ENCODE measurements at places on chromosomes 7 and 10.
A peak's percentile ranks its signal among the peaks of the same experiment; 100 is the strongest.

DNA sequence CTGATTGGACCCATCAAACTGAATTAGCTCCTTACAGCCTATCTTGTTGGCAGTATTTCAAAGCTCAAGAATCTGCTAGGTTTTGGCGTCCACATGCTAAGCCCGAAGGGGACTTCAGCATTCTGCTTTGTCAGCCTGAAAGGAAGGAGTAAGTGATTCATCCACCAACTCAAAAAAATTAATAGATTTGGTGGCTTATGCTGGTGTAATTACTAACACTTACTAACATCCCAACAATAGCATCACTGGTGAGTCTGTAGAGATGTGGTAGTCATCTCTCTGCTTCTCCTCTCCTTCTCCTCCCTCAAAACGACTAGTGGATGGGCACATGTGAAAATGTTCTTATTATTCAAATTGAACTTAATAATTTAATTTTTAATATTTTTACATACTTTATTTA, 53.8 kb upstream of the EGR2 start:
- DNase-seq: no peak

DNA sequence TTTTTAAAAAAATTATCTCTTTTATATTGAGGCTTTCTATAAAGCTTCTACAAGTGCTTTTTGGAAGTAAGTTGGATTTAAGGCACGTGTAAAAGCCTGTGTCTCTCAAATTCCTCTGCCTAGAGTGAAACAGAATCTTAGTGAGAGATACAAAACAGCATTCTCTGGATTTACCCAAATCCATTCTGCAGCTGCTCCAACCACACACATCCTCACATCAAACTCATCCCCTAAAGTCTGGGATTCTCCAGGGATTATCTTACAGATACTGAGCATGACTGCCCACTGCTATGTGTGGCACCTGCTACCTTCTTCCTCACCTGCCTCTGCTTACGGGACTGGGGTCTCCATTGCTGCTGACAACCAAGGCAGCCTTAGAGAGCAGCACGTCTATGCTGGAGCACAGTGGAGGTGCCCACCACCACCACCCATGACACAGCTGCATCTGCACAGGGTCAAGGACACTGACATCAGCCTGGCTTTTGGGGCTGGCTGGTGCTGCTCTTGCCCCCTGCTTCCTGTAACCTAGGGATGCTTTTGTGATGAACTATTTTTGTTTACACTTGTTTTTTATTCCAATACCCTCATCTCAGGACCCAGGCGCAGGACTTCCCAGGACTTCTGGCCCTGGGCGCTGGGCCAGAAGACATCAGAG, 139.2 kb upstream of the NAMPT start:
- no peak for DNase-seq

DNA sequence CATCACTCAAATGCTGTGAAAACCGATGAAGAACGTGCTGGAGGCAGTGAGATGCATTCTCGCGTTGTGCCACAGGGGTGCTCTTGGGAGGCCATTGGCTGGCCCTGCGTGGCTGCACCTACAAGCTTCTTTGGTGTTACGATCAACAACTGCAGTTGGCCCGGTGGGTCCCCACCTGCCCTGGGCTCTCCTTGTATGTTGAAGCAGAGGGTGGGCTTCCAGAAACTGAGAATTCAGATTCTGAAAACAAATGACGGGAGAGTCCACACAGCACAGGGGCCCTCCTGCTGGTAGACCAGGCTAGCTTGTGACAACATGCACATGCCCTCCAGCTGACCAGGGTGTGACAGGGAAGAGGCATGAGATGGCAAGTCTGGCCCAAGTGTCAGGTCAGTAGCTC, 23.7 kb upstream of the DDC start:
- no peak for DNase-seq

DNA sequence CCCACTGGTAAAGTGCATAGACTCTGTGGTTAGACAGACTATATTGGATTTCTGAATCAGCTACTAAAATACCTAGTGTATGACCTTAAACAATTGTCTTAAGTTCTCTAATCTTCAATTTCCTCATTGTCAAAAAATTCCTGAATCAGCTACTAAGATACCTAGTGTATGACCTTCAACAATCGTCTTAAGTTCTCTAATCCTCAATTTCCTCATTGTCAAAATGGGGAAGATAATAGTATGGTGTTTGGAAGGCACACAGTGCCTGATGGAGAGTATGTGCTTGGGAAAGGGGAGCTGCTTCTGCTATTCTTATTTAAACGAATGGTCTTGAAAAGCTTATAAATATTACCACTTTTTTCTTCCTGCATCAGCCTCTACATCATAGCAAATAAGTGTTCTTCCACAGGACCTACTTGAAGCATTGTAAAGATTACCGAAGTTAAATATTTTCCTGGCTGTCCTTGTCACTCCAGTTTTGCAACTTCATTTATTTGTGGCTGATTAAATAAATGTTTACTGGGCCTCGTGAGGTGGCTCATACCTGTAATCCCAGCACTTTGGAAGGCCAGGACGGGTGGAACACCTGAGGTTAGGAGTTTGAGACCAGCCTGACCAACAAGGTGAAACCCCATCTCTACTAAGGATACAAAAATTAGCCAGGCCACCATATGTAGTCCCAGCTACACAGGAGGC, 64.4 kb upstream of the ITGA8 start:
- DNase-seq: no peak

- no peak for DNase-seq
Observed at GRCh38 chr10:131690805-131691239, 210.0 kb upstream of the PPP2R2D start.

DNA sequence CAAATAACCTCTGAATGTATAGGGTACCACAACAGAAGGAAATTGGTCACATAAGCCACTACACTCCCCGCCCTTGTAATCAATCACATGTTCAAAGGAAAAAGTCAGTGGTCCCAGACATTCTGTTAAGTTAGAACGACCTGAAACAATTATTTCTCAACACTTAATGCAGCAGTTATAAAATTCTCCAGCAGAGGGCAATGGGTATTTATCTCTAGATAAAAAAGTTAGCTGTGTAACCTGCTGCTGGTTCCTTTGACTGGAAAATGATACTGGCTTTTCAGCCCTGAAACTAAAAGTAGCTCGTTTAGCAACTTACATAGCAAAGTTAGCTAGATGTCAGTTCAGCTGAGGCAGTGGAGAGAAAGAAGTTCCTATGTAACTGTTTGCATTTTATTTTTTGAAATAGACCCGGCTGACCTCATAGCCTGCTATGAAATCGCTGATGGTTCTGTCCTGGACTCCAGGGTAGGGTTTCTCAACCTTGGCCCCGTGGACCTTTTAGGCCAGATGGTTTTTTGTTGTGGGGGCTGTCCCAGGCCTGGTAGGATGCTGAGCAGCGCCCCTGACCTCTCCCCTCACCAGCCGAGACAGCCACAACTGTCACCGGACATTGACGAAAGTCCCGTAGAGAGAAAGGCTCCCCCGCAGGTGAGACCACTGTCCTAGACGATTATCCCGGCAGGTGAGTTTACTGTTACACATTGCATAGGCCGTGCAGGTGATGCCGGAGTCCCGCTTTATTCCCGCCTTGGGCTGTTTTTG, 40.2 kb upstream of the PROSER2 start:
- peak; percentile 18 for DNase-seq

DNA sequence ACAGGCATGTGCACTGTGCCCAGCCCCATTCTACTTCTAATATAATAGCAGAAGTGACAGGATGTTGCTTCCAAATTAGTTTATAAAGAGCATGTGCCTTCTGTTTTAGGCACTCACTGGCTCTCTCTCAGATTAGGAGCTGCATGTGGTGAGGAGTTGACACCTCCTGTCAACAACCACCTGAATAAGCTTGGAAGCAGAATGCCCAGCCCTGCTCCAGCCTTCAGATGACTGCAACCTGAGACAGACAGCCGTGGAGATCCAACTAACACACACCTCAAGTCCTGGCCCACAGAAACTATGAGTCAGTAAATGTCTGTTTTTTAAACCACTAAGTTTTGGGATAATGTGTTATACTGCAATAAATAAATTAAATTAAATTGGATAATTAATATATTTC, 54.5 kb downstream of the PARD3 start:
- no peak for DNase-seq

- no peak for DNase-seq
Observed at GRCh38 chr7:37765421-37765829, 81.9 kb downstream of the GPR141 start.

DNA sequence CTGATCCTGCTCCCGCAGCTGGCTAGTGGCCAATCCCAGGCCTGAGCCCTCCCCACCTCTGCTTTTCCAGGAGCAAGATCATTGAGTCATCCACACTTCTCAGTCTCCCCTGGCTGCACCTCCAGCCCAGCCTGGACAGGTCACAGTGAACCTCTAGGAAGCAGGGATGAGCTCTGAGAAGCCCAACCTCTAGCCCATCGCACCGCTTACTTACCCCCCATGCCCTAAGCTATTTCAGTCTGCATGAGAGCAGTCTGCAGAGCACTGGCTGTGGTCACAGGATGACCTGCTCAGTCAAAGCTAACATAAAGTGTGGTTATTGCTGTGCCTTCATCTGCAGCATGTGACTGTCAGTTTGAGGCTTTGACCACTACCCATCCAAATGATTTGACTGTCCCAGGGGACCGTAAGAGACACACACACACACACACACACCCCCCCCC, 129.2 kb downstream of the SORBS1 start:
- DNase-seq: no peak

DNA sequence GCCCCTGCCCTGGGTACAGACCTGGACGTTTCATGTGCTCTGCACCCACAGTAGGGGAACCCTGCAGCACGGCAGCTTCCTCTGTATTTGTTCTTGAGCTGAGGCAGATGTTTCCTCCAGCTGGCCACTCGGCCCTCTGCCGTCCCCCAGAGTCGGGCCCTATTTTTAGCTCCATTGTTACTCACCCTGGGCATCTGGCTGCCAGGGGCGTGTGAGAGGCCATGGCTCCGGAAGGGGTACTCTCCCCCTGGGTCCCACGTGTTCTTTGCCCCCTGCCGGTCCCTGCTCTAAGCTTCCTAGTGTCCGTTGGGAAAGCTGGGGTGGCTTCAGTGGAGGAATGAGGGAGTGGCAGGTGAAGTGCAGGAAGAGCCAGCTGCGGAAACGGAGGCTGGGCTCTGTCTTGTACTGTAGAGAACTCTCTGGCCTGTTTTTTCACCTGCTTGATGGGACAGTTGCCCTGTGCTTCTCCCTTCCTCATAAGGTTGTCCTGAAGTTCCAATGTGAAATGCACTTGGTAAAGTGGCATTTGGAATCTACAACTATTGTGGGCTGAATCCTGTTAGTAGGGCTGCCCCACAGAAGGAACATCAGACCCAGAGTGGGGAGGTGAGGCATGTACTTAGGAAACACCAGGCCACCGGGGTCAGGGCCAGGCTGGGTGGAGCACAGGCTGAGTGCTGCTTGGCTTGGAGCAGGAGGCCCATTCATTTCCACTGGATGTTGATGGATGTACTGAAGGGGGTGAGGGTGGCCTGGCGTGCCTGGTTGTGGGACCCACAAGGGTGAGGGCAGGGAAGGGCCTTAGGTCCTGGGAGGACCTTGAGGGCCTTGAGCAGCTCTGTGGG, 30.6 kb downstream of the PALD1 start:
- DNase-seq: no peak

- DNase-seq: no peak
Observed at GRCh38 chr10:122658356-122659049, 41.1 kb downstream of the C10orf120 start.

DNA sequence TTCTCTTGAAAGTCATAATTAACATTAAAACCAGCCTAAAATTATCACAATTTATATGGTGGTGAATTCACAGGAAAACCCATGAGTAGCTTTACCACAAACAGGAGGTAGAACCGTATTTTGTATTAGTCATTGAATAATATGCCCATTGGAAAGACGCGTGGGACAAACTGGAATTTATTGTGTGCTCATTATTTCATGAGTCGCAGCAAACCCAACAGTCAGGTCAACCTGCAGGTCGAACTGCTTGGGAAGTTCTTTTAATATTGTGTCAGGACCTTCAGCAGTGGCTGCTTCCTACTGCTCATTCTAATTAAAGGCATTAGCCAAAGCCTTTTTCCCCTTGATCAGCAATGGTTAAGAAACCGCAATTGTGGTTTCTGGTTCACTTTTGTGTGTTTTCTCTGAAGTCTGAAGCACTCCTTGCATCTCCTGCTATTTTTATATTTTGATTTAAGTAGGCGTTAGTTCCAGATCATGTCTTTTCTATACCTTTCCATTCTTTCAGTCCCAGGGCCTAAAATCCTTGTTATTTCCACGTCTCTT, 100.1 kb downstream of the RAB11FIP2 start:
- no peak for DNase-seq

DNA sequence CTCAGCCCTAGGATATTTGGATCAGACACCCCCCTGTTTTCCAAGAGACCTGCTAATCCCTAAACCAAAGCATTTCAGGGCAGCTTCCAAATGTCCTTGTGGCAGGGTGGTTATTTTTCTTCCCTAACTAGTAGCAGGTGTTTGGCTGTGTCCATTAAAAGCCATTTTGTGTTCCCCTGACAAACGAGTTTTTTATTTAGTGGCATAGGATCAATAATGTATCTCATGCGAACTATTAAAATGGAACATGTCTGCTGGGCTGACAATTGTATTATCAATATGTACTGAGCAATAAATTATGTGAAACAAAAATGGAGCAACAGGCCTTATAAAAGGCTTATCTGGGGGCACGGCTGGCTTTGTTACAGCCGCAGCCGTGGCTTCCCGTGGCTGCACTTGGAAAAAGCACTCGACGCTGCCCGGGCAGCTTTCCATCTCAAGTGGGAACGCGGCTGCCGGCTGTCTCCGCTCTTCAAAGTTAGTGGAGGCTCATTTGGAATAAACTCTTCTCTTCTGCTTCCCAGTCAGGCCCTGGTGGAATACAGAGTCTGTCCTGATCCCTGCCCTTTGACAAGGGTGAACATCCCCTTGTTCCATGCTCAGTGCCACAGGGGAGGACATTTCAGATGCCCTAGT, 554.3 kb downstream of the TYW1 start:
- DNase-seq: no peak

- no peak for DNase-seq
Observed at GRCh38 chr7:75737856-75738603, 711 bp downstream of the HIP1 start.

DNA sequence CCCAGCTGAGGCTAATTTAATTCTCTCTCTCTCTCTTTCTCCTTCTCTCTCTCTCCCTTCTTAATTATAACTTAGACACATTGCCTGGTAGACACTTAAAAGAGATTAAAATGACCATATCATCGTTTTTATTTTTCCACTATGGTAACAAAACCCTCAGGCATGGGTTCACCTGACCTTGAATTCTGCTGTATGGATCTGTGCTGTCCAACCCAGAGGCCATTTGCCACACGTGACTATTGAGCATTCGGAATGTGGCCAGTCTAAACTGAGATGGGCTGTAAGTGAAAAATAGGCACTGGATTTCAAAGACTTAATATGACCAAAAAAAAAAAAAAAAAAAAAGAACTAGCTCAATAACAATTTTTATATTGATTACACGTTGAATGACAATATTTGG, 93.6 kb downstream of the NHLRC2 start:
- DNase-seq: no peak

DNA sequence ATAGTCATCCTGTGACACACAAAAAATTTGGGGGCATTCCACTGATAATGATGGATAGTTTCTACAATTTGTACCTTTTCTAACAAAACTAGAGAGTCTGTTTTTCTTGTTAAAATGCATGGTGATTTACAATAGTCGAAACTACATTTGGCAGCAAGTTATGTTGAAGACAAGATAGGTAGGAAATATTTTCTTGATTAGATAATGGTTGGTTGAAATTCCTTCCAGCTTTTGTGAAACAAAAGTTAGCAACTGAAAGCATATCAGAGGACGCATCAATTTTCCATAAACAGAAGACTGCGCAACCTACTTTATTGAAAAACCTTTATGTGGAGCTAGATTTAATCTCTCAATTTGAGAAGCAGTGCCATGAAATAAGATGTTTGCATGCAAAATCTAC, 155.8 kb upstream of the GLI3 start:
- no peak for DNase-seq
